GM12878 (cell line): ENCODE measurements at places on chromosomes 12 and 14.

GRCh38 chr14:105148604-105149145 lies 19.9 kb downstream of the JAG2 start:
- DNase-seq, result no peak

GRCh38 chr14:29806124-29806517 lies 121.5 kb downstream of the PRKD1 start:
- DNase-seq, result no peak

GRCh38 chr12:131923260-131923659 lies 5.8 kb upstream of the PUS1 start:
- peak; percentile 38 for DNase-seq

- no peak for DNase-seq
These were observed 221.8 kb downstream of the SLC41A2 start for GRCh38 chr12:104736307-104736706.
